NCI-H2171 treated with DMSO at 0.1 percent for 48 hours (cell line): ENCODE measurements at places on chromosomes 5 and 9.
A peak's percentile ranks its signal among the peaks of the same experiment; 100 is the strongest.

DNA sequence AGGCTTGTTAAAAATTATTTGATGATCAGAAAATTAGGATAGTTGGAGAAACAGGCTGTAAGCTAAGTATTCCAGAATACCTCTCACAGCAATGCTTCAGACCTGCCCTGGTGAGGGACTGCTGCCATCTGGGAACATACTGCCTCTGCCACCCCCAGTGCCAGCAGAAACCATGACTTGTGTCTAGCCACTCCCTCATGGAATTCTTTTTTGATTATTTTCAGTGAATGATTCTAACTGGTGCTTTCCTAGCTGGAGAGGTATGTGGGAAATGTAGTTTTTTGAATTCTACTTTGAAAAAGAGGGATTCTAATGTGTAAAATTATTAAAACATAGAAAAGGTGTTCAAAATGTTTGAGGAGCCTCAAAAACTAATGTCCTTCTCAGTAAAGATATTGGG is 126.3 kb downstream of the HMHB1 start:
- DNase-seq = no peak

- DNase-seq = no peak
Measured at GRCh38 chr9:26175264-26175663, 497.0 kb upstream of the TUSC1 start.

GRCh38 chr5:58378613-58379390 is 81.1 kb downstream of the PLK2 start:
- DNase-seq = no peak

- DNase-seq = peak; percentile 85
Measured at GRCh38 chr9:95689669-95690068, 172.9 kb upstream of the PTCH1 start.

DNA sequence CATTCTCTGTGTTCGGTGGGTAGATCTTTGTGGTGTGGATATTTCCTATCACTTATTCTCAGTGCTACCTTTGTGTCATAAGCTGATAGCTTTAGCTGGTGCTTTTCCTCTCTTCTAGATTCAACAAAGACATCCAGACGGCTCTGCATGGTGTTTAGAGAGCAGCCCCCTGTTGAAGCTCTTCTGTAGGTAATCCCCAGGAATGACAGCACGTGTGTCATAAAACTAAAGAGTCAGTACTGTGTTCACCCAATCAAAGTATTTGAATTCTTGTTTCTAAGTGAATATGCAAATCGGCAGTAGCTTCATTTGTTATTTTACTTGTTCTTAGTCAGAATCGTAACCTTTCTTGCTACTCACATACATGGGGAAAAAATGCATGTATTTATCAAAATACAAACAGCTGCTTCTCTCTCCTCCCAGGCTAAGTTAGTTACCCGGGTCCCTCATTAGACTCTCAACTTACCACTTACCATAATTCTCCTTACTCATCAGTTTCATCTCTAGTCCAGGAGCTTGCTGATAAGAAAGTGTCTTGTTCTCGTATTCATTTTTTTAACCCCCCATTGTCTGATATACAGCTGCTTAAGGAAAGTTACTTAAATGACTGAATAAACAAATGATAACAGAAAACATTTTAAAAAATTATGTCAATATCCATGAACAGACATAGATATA is 1696.0 kb upstream of the WWC1 start:
- DNase-seq = no peak

GRCh38 chr5:145479271-145479670 is 355.9 kb downstream of the PRELID2 start:
- no peak for DNase-seq

DNA sequence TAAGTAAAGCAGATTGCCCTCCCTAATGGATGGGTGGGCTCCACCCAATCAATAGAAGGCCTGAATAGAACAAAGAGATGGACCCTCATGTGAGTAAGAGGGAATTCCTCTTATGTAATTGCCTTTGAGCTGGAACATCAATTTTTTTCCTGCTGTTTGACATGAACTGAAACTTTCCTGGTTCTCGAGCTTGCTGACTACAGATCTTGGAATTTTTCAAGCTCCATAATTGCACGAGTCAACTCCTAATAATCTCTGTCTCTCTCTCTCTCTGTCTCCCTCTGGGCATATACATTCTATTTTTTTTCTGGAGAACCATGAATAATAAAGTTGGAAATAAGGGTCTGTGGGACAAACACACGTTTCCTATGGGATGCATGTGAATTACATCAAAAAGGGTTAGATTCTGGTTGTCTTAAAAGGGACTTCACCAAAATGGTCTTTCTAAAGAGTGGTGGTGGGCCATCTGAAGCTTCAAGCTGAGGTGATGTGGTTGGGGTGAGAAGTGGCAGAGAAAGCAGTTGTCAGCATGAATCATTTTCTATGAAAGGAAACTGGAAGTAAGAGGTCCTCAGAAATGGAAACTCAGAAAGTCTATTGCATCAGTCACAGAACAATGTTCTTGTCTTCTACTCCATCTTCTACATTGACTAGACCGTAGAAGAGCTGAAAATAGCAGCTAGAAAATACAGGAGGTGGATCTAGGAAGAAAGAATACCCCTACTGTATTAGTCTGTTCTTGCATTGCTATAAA is 47.0 kb upstream of the HOMER1 start:
- DNase-seq = no peak

GRCh38 chr9:88732128-88732527 is 197.2 kb downstream of the NXNL2 start:
- no peak for DNase-seq

DNA sequence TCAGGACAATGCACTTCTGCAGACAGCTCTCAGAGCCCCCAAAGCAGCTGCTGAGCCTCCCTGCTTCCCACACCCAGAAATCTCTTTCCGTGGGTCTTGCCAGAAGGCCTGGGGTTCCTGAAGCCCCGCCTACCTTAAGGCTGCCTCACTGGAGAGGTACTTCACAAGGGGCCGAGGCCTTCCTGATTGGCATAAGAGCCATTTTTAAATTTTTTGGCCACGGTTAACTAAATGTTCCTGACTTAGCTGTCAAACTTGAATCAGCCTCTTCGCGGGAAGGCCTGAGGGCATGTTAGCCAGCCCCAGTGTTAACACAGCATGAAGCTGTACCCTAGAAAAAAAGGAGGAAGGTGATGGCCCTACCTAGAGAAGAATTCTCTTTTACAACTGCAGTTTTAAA is 20.7 kb upstream of the EPB41L4B start:
- DNase-seq = no peak
